ENCODE measurements at places on chromosomes 2 and 18. TPM values are rescaled to one million over a fixed set of nuclear protein-coding genes. Genes with fewer than 3 reads are reported as not detected.

The SAG gene
- total RNA-seq, result not detected

The APCDD1 gene
- total RNA-seq, result 3.9 TPM

The BBS5 gene
- total RNA-seq, result 4.8 TPM

The NEURL3 gene
- total RNA-seq, result not detected

The CYP1B1 gene
- 70.2 TPM for total RNA-seq

The KCTD18 gene
- 13.2 TPM for total RNA-seq

The DNAH6 gene
- total RNA-seq, result under 0.01 TPM

The ST6GAL2 gene
- total RNA-seq, result 0.44 TPM

The PRSS56 gene
- total RNA-seq, result not detected

The TXNDC2 gene
- total RNA-seq, result 0.22 TPM

The RESP18 gene
- total RNA-seq, result not detected

The TMEM247 gene
- total RNA-seq, result 0.43 TPM

The CRACDL gene
- not detected for total RNA-seq

The TSGA10 gene
- total RNA-seq, result 0.44 TPM

The IL37 gene
- not detected for total RNA-seq

The PLCL1 gene
- under 0.01 TPM for total RNA-seq

The KCNK3 gene
- total RNA-seq, result 0.29 TPM

The REG3A gene
- not detected for total RNA-seq

The ELOA2 gene
- total RNA-seq, result not detected

The HMSD gene
- total RNA-seq, result 0.44 TPM

The SERPINB10 gene
- total RNA-seq, result 1.1 TPM

The OR6B2 gene
- not detected for total RNA-seq

The MC5R gene
- not detected for total RNA-seq

The ALKAL2 gene
- total RNA-seq, result not detected

The C2orf66 gene
- not detected for total RNA-seq

The UGT1A9 gene
- total RNA-seq, result not detected

The TNS1 gene
- 164 TPM for total RNA-seq

The STAT4 gene
- total RNA-seq, result 1.1 TPM

The MDH1 gene
- total RNA-seq, result 192 TPM

The INHA gene
- total RNA-seq, result 0.22 TPM

Data from placental pericyte (primary cell).